A549 treated with DMSO at 1 μM for 4 hours (cell line): ENCODE measurements at places on chromosomes 2 and 18. TPM values are rescaled to one million over a fixed set of nuclear protein-coding genes. Genes with fewer than 3 reads are reported as not detected.

The CCDC93 gene
- total RNA-seq = 13.2 to 17.8 TPM (median 14.7 TPM) in 5 replicates

The TTC39C gene
- 10.6 to 12.8 TPM (median 11.5 TPM) in 5 replicates for total RNA-seq

The TOGARAM2 gene
- 0.12 to 0.33 TPM (median 0.15 TPM) in 5 replicates for total RNA-seq

The DSC2 gene
- 1.2 to 2.0 TPM (median 1.5 TPM) in 5 replicates for total RNA-seq

The RAPGEF4 gene
- 0.16 to 0.35 TPM (median 0.21 TPM) in 5 replicates for total RNA-seq

The ERCC3 gene
- 47.5 to 51.9 TPM (median 48.9 TPM) in 5 replicates for total RNA-seq

The SOWAHC gene
- total RNA-seq = 18.9 to 23.7 TPM (median 21.1 TPM) in 5 replicates

The SRD5A2 gene
- total RNA-seq = 0.02 to 0.04 TPM (median 0.03 TPM) in 4 of 5 replicates, not detected in the other

The SMCHD1 gene
- total RNA-seq = 14.4 to 19.8 TPM (median 18.4 TPM) in 5 replicates

The GPR17 gene
- 0.06 to 0.47 TPM (median 0.10 TPM) in 5 replicates for total RNA-seq

The ESPNL gene
- total RNA-seq = 0.06 to 0.46 TPM (median 0.18 TPM) in 5 replicates

The PRSS56 gene
- total RNA-seq = 0.09 to 0.16 TPM (median 0.12 TPM) in 4 of 5 replicates, not detected in the other

The ITPRID2 gene
- total RNA-seq = 60.4 to 83.5 TPM (median 76.1 TPM) in 5 replicates

The PAX8 gene
- 0.55 to 1.5 TPM (median 0.63 TPM) in 5 replicates for total RNA-seq

The LNPK gene
- total RNA-seq = 11.9 to 16.6 TPM (median 15.6 TPM) in 5 replicates

The SFTPB gene
- 0.07 to 0.28 TPM (median 0.16 TPM) in 4 of 5 replicates, not detected in the other for total RNA-seq

The PSMA8 gene
- total RNA-seq = not detected in 5 replicates

The PSMD1 gene
- 109 to 124 TPM (median 118 TPM) in 5 replicates for total RNA-seq

The DSC3 gene
- 1.6 to 2.5 TPM (median 1.8 TPM) in 5 replicates for total RNA-seq

The SLC4A5 gene
- total RNA-seq = 0.18 to 0.41 TPM (median 0.28 TPM) in 5 replicates

The CD8A gene
- total RNA-seq = 0.19 to 0.45 TPM (median 0.30 TPM) in 5 replicates

The COL4A3 gene
- 0.40 to 1.0 TPM (median 0.72 TPM) in 5 replicates for total RNA-seq

The CDCA7 gene
- 42.5 to 53.7 TPM (median 47.0 TPM) in 5 replicates for total RNA-seq

The CGREF1 gene
- 7.0 to 8.3 TPM (median 7.9 TPM) in 5 replicates for total RNA-seq

The C2orf81 gene
- total RNA-seq = 3.2 to 4.4 TPM (median 3.2 TPM) in 5 replicates

The EGR4 gene
- 0.11 to 0.32 TPM (median 0.25 TPM) in 5 replicates for total RNA-seq

The SLC5A6 gene
- total RNA-seq = 69.7 to 82.2 TPM (median 72.3 TPM) in 5 replicates

The ZFP36L2 gene
- 19.3 to 28.8 TPM (median 27.2 TPM) in 5 replicates for total RNA-seq

The CFC1 gene
- total RNA-seq = not detected in 5 replicates

The ALK gene
- total RNA-seq = 0.04 TPM in 1 of 5 replicates, not detected in the others

The DTYMK gene
- total RNA-seq = 124 to 148 TPM (median 137 TPM) in 5 replicates

The TEKT4 gene
- total RNA-seq = not detected in 5 replicates

The MPP4 gene
- 0.08 TPM in 2 of 5 replicates, not detected in the others for total RNA-seq

The NT5DC4 gene
- total RNA-seq = not detected in 5 replicates
